Muscle of leg (tissue), 16 donors: ENCODE measurements at places on chromosomes 5 and 9. TPM values are rescaled to one million over a fixed set of nuclear protein-coding genes. Genes with fewer than 3 reads are reported as not detected.

The KCNN2 gene
- 7.9 TPM for polyA plus RNA-seq

- H3K27me3 ChIP-seq, result no peaks in the 10 kb centered on the region
- no peak overlapping the region for H3K4me3 ChIP-seq
- peak; percentile 41 for DNase-seq
- H3K27ac ChIP-seq, result no peak overlapping the region
- no peaks in the 10 kb centered on the region for H3K36me3 ChIP-seq
Measured at GRCh38 chr5:41057231-41057630, 13.9 kb downstream of the MROH2B start.

DNA sequence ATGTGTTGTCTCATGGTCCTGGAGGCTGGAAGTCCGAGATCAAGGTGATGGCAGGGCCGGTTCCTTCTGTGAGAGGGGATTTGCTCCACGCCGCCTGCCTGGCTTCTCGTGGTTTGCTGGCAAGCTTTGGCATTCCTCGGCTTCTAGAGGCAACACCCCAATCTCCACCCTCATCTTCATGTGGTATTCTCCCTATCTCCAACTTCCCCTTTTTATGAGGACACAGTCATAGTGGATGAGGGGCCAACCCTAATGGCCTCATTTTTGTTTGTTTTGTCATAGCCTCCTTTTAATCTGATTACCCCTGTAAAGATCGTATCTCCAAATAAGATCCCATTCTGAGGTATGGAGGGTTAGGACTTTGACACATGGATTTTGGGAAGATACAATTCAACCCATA is 41.7 kb upstream of the CLK4 start:
- no peaks in the 10 kb centered on the region for H3K36me3 ChIP-seq
- peaks cover 3% of the 10 kb centered on the region for H3K27me3 ChIP-seq
- H3K27ac ChIP-seq, result no peak overlapping the region
- no peak for DNase-seq

The WNT8A gene
- not detected for polyA plus RNA-seq
